ENCODE measurements at places on chromosomes 1 and 21. TPM values are rescaled to one million over a fixed set of nuclear protein-coding genes. Genes with fewer than 3 reads are reported as not detected.

Gene HUNK
- total RNA-seq, result under 0.01 TPM

Gene NCF2
- 0.18 TPM for total RNA-seq

Gene S100A9
- 0.28 TPM for total RNA-seq

Gene DLGAP3
- total RNA-seq, result under 0.01 TPM

Gene FAM43B
- not detected for total RNA-seq

Gene TCHH
- total RNA-seq, result under 0.01 TPM

Gene BPNT1
- 15.4 TPM for total RNA-seq

Gene CD1D
- total RNA-seq, result 8.0 TPM

Gene APCS
- not detected for total RNA-seq
